ENCODE measurements at places on chromosomes 12 and 14.

DNA sequence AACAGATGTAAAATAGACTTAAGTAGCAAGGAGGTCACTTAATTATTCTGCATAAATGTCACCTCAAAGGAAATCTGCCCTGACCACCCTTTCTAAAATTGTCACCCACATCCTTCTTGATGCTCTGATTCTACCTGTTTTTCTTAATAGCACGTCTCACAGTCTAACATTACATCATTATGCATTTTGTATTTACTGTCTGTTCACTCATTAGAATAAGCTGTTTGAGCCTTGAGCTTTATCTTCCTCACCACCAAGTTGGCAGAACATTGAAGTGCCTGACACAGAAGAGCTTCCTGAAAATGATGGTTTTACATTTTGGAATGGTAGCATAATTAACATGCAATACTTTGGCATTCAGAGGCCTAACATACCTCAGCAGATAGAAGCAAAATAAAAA lies 8.8 kb upstream of the TMEM117 start:
- no peak for DNase-seq

DNA sequence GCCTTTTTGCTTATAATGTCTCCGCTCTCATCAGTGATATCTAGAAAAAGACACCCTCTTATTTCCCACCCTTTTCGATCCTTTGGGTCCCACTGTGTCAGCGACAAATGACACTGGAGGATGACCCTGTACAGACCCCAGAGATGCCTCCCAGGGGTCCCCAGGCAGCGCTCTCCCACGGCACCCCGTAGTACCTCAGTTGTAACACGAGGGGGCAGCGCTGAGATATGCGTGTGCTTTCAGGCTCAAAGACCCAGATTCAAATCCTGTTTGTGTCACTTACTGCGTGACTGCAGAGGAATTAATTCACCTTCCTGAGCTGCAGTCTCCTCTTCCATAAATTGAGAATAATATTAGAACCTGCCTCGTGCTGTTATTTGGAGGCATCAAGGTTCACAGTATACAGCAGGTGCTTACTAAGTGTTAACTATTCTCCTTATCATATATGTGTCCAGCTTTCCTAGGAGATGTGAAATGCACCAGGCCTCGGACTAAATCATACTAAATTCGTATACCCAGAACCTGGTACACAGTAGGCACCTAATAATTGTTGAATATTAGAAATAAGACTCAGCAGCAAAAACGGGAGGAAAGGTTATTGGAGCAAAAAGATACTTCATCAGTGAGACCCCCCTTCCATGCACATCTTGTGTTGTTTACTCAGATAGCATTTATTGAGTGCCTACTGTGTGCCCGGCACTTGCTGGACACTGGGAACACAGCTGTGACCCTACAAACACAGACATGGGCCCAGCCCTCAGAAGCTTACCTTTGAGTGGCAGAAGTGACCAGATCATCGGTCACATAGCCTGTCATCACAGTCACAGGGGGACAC lies 99.9 kb downstream of the PHETA1 start:
- DNase-seq, result no peak

- DNase-seq, result no peak
Measured at GRCh38 chr14:52220924-52221811, 46.3 kb upstream of the PTGDR start.

- no peak for DNase-seq
Measured at GRCh38 chr14:33941718-33942117, 9.2 kb downstream of the EGLN3 start.

GRCh38 chr12:71447691-71448132 lies 8.1 kb downstream of the LGR5 start:
- DNase-seq, result no peak

- no peak for DNase-seq
Measured at GRCh38 chr12:76012644-76013043, 18.9 kb downstream of the PHLDA1 start.

DNA sequence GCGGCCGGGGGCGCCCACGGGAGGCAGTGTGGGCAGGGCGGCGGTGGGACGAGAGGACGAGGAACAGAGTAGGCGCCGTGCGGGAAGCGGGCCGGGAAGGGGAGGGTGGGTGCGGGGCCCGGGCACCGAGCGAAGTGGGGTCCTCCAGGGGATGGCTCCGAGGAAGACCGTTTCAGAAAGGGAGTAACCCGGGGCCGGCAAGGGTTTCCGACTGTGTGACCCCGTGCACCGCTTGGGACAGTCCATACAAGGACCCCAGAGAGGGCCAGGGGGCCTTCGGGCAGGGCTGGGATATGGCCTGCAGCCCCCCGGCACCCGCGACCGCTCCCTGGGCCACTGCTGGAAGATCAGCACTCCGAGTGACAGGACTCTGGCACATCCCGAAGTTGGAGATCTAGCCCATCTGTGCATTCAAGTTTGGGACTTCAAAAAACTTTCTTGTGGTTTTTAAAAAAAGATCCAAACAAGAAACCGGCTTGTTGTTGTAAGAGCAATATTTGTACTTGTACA lies 448 bp downstream of the TSPAN9 start:
- no peak for DNase-seq

DNA sequence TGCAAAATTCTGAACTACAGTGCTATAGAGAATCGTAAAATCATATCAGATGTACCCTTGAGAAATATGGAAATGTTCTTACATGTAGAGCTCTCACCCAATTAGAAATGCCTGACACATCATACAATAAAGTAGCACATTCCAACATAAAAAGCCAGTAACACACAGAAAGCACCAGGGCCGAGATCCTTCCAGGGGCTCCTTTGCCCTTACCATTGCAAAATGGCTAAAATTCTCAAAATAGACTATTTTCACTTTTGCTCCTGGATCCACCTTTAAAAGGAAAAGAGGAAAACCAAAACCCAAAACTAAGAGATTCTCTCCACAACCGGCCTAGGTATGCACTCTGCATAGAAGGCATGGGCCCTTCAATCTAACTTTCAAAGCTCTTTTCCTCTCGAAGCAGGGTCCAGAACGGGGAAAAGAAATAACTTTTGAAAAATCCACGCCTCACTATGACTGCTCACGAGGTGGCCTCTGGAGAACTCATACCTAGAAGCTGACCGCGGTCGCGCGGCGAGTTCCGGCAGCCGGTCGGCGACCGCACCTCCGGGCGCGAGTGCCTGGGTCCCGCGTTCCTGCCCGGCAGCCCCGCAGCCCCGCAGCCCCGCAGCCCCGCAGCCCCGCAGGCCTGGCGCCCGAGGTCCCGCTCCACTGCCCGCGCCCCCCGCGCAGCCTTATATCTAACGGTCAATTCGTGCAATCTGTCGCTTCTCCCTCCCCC lies 2.7 kb downstream of the OTX2 start:
- no peak for DNase-seq

- DNase-seq, result no peak
Measured at GRCh38 chr14:103501041-103501870, 21.4 kb downstream of the CKB start.

DNA sequence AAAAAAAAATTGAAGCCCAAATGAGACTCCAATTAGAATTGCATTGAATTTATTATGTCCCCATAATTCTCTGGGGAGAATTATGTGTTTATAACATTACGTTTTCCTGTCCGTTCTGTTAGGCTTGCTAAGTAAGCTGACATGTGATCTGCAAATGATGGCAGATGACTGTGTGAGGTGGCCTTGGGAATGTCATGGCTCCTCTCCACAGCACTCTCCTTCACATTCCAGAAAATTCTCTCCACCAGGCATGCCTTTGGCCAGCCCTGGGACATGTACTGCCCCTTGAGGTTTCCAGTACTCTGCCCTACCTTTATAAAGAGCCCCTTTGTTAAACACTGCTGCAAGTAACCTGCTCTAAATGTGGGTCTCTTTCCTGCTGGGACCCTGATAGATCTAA lies 28.3 kb upstream of the INF2 start:
- no peak for DNase-seq

DNA sequence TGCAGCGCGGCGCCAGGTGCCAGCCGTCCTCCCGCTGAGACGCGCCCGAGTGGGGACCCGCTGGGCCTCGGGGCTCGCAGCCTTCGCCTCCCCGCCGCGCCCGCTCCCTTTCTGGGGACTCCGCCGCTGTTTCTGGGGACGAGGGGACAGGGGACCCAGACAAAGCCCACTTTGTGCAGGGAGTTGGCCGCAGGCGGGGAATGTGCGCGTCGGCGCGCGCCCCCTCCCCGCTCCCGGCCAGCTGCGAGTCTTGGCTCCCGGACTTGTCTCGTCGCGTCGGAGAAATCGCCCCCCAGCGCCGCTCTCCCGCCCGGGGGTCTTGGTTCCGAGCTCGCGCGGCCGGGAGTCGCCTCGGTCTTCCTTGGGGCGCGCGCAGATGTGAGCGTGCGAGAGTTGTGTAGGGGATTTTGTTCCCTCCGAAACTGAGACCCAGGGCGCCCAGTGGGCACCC lies 717 bp downstream of the VASH1 start:
- DNase-seq, result no peak

DNA sequence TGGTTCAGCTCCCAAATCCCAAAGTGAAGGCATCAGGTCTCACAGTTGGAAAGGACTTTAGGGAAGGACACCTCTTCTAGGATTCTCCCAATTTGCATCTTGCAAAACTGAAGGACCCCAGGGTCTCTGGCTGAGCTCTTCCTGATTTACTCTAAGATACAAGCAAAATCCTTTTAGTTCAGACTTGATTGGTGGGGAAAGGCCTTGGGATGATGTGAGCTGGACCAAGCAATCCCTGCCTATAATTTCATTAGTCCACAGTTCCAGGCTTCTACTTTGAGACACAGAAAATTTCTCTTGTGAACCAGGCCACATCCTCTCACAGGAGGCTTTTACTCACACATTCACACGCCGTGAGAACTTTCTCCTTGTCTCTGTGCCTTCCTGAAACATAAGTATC lies 23.6 kb upstream of the VWF start:
- no peak for DNase-seq

GRCh38 chr12:77325511-77326236 lies 260.3 kb upstream of the E2F7 start:
- no peak for DNase-seq

GRCh38 chr12:51751661-51752060 lies 96.9 kb downstream of the FIGNL2 start:
- no peak for DNase-seq

DNA sequence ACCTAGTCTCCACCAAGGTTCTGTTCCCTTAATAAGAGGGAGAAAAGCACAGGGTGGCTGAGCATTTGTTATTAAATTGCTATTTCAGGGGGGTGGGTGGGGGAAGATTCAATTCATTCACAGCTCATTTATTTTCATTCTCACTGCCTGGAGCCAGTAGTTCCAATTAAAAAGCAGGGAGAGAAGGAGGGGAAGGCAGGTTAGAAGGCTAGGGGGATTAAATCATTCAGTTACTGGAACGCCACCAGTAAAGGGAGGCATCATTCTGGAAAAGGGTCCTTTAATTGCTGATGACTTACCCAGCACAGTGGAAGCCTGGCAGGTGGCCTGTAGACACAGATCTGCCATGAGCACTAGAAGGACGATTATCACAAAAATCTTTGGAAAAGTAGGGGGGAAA lies 47.4 kb downstream of the NIN start:
- DNase-seq, result no peak

GRCh38 chr12:82838131-82838551 lies 151.4 kb downstream of the TMTC2 start:
- no peak for DNase-seq

- no peak for DNase-seq
Measured at GRCh38 chr14:91280129-91280528, 35.6 kb upstream of the GPR68 start.

- no peak for DNase-seq
Measured at GRCh38 chr14:32696325-32697091, 242.2 kb upstream of the NPAS3 start.
